AG04449 (cell line): ENCODE measurements at places on chromosomes 12 and 14.

GRCh38 chr12:77152623-77153193 lies 87.3 kb upstream of the E2F7 start:
- no peak for DNase-seq

GRCh38 chr14:71231521-71232393 lies 324.5 kb downstream of the PCNX1 start:
- no peak for DNase-seq

GRCh38 chr14:71078500-71078899 lies 171.2 kb downstream of the PCNX1 start:
- DNase-seq = no peak

DNA sequence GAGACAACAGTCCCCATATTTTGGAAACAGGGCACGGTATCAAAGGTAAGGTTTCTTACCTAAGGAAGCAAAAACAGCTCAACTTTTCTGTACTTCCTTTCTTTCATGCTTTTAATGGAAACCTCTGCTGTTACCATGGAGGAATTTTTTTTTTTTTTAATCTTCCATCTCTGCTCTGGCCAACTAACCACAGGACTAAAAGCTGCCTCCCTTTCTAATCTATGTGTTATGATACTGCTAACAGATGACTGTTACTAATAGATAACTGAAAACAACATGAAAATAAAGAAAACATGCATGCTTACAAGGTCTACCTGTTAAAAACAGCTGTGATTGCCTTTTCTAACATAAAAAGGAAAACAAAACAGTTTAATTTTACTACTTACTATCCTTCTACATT lies 168.4 kb downstream of the SOX5 start:
- DNase-seq = no peak

DNA sequence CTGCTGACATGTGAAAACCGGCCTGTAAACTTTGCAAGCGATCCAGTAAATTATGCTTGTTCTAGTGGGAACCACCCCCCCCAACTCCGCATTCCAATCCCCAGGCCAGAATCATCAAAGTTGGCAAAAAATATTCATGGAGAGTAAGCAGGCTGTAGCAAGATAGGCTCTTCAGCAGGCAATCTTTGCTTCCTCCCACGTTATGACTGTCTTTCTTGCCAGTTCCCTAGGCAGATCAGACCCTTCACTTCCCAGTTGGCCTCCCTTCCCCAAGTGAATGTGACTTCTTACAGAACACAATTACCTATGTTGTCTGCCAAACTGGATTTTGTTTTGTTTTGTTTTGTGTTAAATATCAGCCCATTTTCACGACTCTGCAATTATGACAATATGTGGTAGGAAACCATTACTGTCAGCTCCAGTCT lies 1.2 kb upstream of the PTGER2 start:
- no peak for DNase-seq

DNA sequence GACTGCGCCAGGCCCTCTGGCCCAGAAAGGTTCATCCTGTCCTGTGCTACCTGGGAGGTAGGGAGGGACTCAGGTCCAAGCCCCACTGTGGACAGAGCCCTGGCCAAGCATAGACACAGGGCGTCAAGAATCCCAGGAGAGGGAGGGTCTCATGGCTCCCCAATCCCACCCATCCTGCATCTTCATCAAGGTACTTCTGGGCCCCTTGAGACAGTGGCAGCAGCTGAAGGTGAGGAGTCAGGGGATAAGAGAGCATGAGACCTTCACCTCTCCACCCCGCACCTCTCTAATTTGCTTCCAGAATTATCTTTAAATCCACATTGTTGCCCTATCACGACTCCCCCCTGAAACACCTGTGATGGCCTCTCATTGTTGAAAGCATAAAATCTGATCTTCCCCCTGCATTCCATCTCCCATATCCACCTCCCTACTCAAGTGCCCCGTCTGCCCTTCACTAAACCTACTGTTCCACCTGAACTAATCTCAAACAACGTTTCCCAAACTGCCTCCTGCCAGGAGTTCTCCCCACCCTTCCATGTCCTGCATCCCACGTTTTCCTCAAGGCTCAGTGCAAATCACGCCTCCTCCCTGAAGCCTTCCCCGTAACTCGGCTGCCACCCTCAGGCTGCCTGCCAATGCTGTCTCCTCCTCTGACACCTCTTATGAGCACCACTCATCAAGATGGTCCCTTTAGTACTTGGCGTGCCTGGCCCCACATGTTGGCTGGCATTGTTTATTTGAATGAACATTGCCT lies 27.1 kb downstream of the KRT18 start:
- no peak for DNase-seq

- DNase-seq = no peak
Observed at GRCh38 chr12:124445826-124446225, 121.6 kb downstream of the NCOR2 start.

- DNase-seq = no peak
Observed at GRCh38 chr14:63918411-63918810, 65.6 kb downstream of the SYNE2 start.

GRCh38 chr14:73742520-73743238 lies 28.5 kb upstream of the PNMA1 start:
- no peak for DNase-seq

DNA sequence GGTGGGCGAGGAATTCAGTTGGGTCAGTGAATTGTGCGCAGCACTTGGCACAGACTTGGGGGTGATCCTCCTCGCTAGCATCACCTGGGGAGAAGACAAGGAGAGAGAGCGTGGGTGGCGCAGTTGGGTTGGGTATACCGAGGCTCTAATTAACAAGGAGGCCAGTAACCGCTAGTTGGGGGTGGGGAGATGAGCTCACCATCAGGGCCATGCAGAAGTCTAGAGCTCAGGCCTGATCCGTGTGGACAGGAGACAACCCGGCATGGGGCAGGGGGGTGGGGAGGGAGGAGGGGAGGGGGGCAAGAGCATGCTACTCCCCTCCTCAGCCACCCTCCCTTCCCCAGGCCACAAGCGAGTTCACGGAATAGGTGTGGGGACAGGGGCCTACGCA lies 580 bp downstream of the SALL2 start:
- no peak for DNase-seq

- no peak for DNase-seq
Observed at GRCh38 chr12:27384261-27384590, 51.6 kb downstream of the BMAL2 start.

GRCh38 chr14:24235804-24236688 lies 3.3 kb downstream of the GMPR2 start:
- no peak for DNase-seq

DNA sequence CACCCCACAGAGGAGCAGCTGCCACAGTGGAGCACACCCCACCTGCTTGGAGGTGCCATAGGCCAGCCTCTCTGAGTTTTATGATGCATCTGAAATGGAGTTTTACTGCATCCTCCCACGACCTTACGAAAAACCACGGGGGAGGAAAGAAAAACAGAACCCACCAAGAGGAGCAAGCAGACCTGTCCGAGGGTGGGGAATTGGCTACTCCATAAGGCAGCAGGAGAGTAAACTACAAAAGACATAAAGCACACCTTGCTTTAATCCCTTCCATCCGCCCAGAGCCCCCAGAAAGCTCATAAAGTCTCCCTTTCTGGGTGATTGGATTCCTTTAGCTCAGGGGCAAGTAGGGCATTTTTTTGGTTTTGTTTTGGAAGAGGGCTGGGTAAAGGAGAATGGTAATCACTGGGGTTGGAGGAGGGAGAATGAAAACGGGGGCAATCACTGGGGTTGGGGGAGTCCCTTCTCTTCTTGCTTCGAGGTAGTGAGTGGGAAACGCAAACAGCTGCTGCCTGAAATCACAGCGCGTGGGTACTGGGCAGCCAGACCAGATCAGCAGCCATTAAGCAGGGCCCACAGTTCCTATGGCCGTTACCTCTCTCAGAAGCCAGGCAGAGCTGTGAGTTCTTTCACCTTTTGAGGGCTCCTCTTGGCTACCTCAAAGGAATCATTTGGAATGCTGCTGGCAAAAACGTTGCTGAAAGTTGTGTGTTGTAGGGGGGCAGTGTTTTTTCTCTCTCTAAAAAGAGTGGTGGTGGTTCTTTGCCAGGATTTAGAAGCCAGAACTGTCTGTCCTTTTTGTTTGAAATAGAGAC lies 433.6 kb downstream of the ZFP36L1 start:
- DNase-seq = no peak

DNA sequence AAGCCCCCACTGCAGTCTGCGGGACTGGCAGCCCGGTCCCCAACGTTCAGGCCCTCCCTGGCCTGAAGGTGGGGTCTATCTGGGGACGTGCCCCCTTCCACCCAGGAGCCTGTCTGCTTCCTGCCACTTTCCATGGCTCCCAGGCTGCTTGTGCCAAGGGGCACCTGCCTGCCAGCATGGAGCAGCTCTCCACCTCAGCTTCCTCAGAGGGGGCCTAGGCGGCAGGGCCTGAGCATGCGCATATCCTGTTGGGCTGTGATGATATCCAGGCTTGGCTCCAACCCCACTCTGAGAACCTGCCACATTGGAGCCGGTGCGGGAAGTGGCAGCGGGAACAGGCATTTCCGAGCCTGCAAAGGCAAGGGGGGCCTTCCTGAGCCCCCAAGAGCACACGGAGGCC lies 57.4 kb downstream of the FUT8 start:
- no peak for DNase-seq

- DNase-seq = peak; percentile 77
Observed at GRCh38 chr12:47820631-47821345, 1.1 kb upstream of the HDAC7 start.

- no peak for DNase-seq
Observed at GRCh38 chr12:107109726-107110719, 16.7 kb upstream of the CRY1 start.

GRCh38 chr12:8455727-8456360 lies at the start of gene CLEC6A:
TSS of gene CLEC6A (plus strand) at chr12:8455962. CDS start at chr12:8456112, 150 bp downstream.
- no peak for DNase-seq

- no peak for DNase-seq
Observed at GRCh38 chr14:82046512-82047226, 513.0 kb upstream of the SEL1L start.

- no peak for DNase-seq
Observed at GRCh38 chr12:48084066-48084465, 21.8 kb downstream of the SENP1 start.

DNA sequence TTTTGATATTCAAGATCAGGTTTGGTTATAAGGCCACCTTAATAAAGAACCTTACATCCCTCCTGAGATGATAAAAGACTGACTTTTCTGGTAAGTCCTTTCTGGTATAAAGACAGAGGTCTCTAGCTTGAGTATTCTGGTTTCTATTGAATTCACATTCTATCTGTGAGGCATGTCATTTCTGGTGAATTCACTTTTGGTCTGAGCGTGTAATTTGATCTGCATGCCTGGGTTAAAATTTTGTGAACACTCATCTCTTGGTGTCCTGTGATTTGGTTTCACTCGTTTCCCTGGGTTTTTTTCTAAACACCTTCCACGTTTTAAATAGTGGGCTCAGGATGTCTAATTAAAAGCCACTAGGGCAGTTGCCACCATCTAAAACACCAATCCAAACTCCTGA lies 12.2 kb downstream of the EIF5 start:
- no peak for DNase-seq

GRCh38 chr14:53306267-53306721 lies 153.2 kb upstream of the DDHD1 start:
- DNase-seq = no peak

DNA sequence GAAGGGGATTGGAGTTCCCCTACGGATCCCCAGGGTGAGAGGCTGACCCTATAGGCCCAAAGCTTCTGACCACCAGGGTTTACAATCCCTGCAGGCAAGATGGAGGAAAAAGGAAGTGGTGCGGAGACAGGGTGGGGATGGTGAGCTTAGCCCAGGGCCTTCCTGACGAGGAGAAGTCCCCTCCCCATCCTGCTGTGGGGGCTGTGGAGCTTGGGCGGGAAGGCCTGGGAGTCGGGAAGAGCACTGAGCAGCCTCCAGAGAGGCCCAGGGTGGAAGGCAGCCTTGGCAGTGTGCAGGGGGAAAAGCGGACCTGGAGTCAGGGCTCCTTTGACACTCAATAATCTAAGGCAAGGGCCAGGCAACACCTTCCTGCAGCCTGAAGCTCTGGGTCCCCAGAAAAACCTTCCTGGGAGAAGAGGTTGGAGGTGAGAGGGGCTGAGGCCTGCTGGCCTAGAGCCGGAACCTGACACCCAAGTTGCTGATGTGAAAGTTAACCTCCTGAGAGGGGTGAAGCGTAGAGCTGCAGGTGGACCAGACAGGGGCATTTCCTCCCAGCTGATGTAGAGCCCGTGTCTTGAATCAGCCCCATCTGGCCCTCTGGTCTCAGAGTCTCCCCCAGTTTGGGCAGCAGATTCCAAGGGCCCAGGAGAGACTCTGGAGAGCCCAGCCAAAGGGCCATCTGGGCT lies 6.0 kb downstream of the HDAC7 start:
- DNase-seq = no peak

DNA sequence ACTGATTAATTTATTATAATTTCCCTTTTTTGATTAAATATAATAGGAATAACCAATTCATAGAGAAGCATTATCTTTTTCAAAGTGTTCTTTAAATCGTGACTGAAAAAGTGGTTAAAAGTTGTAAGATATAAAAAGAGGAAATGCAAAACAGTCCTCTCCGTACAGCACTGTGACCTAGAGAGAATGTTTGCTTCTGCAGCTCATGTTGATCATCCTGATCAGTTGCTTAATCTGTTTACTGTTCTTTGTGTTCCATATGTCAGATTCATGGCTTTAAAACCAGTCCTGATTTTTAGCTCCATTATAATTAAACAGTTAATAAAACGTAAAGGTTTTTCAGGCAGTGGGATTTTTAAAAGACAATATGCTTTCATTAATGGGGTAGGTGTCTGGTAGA lies 4.7 kb downstream of the TTC8 start:
- no peak for DNase-seq

DNA sequence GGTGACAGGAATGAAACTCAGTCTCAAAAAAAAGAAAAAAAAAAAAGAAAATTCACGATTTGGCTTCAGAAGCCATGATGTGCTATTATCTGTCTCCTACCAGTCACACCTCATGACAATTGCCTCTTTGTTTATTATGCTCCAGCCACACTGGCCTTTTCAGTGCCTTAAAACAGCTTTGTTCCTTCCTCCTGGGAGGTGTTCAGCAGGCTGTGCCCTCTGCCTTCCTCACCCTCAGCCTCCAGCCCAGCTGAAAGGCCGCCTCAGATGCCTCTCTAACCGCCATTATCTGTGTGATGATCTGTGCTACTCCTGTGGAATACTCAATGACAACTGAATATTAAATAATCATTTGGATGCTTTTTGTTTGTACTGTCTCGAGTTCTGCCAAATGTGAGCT lies 8.6 kb upstream of the ARPC3 start:
- no peak for DNase-seq

GRCh38 chr12:38163442-38163801 lies 153.2 kb upstream of the ALG10B start:
- DNase-seq = no peak

GRCh38 chr12:77724367-77724957 lies 106.2 kb upstream of the NAV3 start:
- DNase-seq = no peak

- no peak for DNase-seq
Observed at GRCh38 chr14:61234215-61234916, 46.8 kb downstream of the TMEM30B start.

GRCh38 chr14:100895411-100895810 lies 8.1 kb downstream of the RTL1 start:
- DNase-seq = no peak

GRCh38 chr12:98453070-98453469 lies 62.3 kb upstream of the TMPO start:
- no peak for DNase-seq

- no peak for DNase-seq
Observed at GRCh38 chr12:79547735-79548609, 142.8 kb downstream of the PAWR start.
